ENCODE measurements at places on chromosomes 1 and 21.

DNA sequence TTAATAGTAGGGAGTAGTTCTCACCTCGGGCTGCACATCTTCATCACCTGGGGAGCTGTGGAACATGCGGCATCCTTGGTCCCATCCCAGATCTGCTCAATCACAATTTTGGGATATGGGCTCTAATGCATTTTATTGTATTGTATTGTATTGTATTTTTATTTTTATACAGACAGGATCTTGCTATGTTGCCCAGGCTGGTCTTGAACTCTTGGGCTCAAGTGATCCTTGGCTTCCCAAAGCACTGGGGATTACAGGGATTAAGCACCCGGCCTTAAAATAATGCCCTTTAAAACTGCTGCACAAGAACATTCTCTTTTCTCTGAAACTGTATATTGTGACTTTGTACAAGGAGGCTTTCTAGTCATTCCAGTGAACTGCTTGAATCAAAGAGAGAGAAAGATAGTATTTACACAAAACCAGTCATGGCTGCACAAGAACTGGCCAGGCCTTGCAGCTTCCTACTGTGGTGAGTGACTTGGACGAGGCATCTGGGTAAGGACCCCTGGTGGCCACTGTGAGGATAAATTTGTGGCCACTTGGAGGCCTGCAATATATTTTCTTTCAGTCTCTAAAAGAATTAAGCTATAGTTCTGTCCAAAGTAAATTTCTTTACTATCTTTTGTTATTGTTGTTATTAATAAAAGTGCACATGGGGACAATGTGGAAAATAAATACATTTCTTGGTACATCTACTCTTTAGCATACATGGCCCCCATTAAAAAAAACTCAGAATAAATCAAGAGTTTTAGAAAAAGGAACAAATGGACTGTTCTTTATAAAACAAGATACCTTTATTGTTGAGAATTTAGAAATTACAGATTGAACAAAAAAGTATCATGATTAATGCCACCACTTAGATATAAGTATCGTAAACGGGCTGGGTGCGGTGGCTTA, 48.0 kb downstream of the TBCE start:
- DNase-seq: peak; percentile 81

DNA sequence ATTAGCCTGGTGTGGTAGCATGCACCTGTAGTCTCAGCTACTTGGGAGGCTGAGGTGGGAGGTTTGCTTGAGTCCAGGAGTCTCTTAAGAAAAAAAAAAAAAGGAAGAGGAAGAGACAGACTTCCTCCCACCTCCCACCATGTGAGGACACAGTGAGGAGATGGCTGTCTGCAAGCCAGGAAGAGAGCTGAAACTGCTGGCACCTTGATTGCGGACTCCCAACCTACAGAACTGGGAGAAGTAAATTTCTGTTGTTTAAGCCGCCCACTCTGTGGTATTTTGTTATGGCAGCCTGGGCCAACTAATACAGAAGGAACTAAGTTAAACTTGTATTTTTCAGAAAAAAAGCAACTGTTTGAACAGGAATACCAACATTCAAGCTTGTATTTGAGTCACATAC, 21.7 kb downstream of the DOP1B start:
- no peak for DNase-seq

- DNase-seq: no peak
Observed at GRCh38 chr1:5856246-5856815, 135.9 kb downstream of the NPHP4 start.

DNA sequence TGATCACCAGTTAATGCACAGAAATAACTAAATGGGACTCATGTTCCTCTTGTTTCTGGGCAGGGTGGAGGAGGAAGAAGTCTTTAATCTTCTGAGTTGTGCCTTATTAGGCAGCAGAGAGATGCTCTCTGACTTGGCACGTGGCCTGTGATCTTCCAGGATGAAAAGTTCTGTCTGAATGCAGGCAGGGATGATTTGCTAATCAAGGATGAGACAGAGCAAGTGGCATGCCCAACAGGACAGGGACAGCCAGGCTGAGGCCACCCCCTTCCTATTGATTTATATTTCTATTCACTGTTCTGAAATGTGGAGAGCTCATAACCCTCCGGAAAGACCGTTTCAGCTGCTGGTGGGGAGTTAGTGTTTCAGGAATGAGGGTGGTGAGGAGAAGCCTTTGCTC, 477.8 kb upstream of the CAMK1G start:
- DNase-seq: no peak

- no peak for DNase-seq
Observed at GRCh38 chr1:44786138-44786840, 1.7 kb downstream of the BEST4 start.

DNA sequence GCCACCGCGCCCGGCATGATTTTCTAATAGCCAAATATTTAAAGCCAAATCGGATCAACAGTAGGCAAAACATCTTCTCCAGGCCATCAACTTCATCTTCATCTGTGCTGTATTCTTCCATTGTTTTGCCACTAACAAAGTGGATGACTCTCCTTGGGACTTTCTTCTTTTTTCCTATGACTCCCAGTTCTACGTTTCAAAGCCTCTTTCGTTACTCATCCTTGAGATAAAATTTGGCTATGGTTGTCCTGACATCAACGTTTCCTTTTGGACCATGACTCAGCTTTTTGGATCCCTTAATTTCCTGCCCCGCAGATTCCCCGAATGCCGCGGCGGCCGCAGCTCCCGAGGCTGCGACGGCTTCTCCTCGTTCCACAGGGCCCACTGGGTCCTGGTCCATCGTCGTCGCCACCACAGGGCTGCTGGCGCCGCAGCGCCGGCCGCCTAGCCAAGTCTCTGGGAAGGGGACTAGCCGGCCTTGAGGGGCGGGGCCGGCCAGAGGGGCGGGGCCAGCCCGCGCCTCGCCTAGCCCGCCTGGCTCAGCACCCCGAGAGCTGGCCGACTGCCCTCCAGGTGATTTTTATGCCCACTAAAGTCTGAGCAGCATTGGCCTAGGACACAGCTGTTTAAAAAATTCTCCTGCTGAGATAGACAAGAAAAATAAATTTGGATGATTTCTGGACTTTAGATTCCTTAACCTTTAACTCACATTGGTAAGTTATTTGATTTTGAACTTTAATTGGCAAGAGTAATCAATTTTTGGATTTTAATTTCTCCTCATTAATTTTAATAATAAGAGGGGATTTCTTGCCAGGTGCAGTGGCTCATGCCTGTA, 93.9 kb downstream of the ADCY10 start:
- DNase-seq: peak; percentile 76

DNA sequence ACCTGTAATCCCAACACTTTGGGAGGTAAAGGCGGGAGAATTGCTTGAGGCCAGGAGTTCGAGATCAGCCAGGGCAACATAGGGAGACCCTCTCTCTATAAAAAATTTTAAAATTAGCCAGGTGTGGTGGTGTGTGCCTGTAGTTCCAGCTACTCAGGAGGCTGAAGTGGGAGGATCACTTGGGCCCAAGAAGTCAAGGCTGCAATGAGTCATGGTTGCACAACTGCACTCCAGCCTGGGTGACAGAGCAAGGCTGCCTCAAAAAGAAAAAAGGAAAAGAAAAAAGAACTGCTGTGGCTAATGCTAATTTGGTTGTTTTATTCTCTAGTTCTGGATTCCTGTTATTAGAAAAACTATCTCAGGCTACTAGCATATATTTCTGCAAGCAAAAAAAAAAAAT, 29.8 kb downstream of the DBT start:
- no peak for DNase-seq

DNA sequence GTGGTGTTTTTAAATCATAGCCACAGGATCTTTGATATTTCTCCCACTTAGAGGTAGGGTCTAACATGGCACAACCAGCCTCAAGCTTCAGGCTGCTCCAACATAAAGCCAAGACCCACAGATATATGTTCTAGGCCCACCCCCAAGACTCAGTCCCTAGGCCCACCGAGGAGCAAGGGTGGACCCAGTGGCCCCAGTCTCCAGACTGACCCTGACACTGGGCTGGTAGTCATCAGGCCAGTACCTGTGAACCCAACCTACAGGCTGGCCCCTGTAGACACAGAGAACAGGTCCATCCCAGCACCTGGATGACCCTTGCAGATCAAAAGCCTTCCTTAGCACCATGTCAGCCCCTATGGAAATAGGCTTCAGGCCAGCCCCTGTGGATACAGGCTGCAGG, 60.5 kb downstream of the NEGR1 start:
- DNase-seq: no peak

- no peak for DNase-seq
Observed at GRCh38 chr21:32371913-32372314, 20.9 kb downstream of the URB1 start.

- peak; percentile 82 for DNase-seq
Observed at GRCh38 chr1:48596046-48596445, 124.0 kb upstream of the SPATA6 start.

GRCh38 chr1:185650602-185651230, 83.5 kb upstream of the HMCN1 start:
- no peak for DNase-seq

DNA sequence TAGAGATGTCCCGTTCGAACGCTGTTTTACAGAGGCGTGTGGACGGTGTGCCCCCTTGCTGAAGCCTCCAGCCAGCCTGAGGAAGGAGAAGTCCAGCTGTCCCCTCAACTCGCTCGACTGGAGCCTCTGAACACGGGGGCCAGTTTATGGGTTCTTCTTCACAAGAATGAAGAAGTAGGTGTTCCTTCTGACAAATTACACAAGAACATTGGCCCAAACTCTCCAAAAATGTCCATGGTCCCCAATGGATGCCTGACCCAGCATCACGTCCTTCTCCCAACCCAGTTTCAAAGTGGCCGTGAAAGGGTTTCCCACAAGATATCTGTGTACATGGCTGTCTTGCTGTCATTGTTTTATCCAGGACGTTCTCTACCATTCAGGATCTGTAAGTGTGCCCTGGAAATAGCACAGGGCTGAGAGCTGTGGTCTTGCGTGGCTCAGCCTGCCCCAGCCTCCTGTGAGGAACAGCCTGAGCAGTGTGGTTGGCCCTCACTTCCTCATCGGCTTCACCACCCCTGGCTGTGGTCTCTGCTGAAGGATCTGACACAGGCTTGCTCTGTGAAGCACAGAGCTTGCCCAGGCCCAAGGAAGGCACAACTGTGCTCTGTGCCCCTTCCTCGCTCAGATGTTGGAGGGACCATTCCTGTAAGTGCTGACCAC, 1.0 kb upstream of the S100B start:
- DNase-seq: no peak

DNA sequence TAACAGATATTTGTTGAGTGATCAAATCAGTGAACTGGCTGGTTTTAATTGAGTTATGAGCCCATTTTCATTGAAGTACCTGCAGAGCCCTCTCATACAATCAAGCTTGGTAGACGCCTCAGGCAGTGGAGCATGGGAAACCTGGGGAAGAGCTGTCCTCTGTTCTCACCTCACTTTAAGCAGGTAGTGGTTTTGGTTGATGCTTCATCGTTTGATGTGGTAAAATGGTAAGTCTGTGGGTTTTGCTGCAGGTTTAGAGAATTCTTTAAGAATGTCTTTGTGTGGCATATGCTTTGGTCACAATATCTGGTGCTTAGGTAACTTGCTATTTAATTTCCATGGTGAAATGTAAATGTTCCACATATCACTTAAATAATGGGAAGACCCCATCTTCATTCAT, 10.0 kb downstream of the LAMC1 start:
- DNase-seq: no peak

DNA sequence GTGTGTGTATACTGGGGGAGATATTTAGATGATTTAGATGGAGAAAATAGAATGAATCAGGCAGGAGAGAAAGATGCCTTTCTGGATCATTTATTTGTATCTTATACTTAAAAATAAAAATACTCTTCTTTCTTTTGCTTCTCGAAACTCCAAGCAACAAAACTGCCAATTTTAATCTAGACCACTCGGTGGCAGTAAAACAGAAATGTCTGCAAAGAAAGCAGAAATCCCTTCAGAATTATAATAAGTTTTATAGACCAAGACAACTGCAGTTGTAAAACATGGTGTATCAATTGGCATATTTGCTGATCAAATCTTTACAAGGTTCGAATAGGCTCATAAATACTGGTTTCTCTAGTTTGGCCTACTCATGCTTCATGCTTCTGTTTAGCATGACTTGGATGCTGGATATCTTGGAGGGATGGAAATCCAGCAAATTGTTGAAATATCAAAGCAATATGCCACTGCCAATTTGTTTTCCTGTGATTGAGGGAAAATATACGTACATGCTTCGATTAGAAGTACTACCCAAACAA, 15.1 kb upstream of the C1orf87 start:
- DNase-seq: peak; percentile 10

DNA sequence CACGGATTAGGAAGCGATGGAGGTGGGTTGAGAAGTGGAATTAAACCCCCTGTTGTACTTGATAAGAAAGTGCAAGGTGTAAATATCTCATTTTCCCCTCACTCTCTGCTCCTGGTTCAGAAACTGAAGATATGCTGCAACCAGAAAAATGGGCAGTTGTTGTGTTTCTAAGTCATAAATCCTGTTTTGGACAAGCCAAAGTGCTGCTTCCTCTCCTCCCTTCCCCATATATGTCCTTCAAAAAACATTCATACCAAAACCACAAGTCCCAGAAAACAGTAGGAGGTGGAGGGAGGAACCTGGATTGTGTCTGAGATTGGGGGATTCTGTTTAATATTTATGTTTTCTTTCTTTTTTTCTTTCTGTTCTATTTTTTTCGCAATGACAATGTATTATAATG, 13.6 kb upstream of the ZNF362 start:
- DNase-seq: no peak

DNA sequence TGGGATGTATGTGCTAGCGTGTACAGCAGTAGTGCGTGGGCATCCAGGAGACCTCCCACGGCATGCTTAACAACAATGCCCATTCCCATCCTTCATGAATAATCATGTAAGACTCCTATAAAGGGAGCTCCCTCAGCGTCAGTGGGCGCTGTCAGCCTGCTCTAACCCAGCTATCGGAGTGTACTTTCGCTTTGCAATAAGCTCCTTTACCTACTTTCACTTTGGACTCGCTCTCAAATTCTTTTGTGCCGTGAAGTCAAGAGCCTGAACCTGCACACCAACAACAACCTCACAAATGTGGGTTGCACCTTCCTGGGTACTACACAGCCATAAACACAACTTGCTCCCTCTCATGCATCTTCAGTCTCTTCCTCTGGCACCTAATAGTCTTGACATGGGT, 114.8 kb upstream of the PAXBP1 start:
- peak; percentile 19 for DNase-seq
